COLO829 (cell line): ENCODE measurements at places on chromosomes 7 and 10.

GRCh38 chr10:123573236-123574108 lies 92.7 kb upstream of the GPR26 start:
- DNase-seq = no peak

GRCh38 chr7:107874605-107875446 lies 16.2 kb upstream of the DLD start:
- DNase-seq = peak; percentile 72

DNA sequence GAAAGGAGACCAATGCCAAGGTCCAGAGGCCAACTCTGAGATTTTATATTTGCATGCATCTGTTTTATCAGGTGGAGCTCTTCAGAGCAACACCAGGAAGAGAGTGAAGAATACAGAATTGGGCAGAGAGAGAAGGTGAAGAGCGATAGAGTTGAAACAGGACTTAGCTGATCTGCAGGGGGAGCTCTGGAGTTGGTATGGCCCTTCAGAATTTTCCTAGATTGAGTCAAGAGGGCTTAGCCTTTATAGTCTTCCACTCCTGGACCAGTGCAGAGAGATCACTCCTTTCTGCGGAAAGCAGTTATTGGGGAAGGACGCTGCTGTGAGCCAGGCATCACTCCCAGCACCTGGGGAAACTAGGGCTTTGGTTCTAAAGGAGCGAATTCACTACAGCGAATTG lies 105.0 kb upstream of the DGKB start:
- no peak for DNase-seq

DNA sequence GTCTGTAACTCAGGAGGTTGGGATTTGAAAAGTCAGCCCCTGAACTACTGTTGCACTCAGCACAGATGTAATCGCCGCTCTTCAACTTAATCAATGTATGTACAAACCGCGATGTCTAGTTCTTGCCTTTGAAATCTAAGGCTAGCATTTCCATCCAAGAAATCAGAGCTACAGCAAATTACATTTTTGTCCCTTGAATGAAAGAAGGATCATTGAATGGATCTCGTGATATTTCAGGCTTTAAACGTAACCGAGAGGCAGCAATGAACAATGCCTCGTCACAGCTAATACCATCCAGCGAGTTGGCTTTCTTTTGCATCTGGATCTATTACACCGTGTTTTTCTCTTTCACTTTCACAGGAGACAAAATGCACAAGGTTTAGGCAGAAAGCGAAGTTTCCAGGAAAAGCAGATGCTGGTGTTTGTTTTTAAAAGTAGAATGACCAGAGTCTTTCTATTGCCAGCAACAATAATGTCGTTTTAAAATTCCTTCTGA lies 5.5 kb downstream of the SKIDA1 start:
- no peak for DNase-seq

DNA sequence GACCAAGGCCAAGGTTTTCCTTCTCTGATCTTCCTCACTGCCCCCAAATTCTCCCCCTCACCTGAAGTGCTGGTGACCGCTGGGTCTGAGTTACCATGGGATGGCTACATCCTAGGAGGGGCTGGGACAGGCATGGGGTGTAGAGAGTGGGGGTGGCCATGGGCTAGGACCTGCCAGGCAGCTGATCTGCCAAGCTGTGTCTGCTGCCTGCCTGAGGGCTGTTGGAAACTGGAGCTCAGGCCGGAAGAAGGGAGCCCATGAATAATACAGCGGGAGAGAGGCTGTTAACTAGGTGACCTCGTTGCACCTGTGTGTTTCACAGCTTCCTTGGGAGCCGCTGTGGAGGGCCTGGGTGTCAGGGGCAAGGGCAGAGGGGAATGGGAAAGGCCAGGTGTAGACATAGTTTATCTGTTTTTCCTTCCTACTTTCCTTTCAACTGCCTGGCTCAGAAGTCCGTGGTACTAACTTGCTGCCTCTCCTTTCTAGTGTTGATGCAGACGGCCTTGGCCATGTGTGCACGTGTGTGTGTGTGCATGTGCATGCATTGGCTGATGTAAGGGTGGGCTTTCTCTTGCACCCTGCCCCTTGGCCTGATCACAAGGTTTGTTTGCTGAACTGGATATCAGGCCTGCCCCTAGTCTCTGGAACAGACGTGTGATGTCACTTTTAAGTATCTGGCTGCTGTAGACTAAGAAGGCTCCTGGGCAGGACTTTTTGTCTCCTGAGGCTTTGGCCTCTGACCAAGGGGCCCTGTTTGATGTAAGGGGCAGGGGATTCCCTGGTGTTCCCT lies 11.9 kb downstream of the CDH23 start:
- DNase-seq = no peak

DNA sequence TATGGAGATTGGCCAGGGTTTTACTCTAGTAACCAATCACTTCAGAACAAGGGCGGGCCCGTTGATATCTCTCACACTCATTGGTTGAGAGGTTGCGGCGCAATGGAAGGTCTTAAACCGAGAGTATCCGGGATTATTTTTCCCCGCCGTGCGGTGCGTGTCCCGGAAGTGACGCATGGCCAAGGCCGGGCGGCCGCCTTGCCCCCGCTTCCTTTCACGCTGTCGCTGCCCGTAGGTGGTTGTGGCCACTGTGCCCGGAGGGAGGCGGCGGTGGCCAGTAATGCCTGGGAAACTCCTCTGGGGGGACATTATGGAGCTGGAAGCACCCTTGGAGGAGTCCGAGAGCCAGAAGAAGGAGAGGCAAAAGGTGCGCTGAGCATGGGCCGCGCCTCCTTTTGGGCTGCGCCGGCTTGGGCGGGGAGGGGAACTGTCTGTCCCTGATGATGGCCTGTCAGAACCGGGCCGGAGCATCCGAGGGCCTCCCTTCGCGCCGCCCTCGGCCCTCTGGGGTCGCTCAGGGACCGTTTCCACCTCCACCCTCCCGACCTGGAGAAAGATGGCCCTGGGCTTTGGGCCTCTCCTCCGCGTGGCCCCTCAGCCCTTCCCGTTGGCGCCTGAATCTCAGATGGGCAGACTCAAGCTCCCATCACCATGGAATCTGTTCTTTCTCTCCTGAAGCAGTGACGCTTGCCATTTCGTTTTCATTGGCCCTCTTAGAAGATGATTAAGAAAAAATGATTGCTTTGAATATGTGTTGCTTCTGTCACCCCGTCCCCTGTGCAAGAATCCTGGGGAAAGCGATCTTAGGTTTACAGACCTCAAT lies at the start of gene DDX50:
TSS of gene DDX50 (plus strand) at position 211 of the 823 bp plus-strand sequence. CDS start at position 281, 70 bp downstream.
- peak; percentile 84 for DNase-seq

GRCh38 chr10:57706576-57707299 lies 561.0 kb downstream of the IPMK start:
- no peak for DNase-seq

DNA sequence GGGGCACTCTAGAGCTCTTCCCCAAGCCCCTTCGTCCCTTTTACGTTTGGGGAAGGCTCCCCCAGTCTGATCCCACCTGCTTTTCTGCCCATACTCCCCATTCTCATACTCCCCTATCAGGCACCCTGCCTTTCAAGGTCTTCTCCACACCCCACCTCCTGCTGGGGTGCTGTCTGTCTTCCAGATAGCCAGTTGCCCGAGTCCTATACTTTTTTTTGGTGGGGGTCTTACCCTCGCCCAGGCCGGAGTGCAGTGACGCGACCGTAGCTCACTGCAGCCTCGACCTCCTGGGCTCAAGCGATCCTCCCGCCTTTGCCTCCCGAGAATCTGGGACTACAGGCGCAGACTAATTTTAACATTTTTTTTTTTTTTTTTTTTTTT lies 775 bp upstream of the ABHD11 start:
- no peak for DNase-seq

DNA sequence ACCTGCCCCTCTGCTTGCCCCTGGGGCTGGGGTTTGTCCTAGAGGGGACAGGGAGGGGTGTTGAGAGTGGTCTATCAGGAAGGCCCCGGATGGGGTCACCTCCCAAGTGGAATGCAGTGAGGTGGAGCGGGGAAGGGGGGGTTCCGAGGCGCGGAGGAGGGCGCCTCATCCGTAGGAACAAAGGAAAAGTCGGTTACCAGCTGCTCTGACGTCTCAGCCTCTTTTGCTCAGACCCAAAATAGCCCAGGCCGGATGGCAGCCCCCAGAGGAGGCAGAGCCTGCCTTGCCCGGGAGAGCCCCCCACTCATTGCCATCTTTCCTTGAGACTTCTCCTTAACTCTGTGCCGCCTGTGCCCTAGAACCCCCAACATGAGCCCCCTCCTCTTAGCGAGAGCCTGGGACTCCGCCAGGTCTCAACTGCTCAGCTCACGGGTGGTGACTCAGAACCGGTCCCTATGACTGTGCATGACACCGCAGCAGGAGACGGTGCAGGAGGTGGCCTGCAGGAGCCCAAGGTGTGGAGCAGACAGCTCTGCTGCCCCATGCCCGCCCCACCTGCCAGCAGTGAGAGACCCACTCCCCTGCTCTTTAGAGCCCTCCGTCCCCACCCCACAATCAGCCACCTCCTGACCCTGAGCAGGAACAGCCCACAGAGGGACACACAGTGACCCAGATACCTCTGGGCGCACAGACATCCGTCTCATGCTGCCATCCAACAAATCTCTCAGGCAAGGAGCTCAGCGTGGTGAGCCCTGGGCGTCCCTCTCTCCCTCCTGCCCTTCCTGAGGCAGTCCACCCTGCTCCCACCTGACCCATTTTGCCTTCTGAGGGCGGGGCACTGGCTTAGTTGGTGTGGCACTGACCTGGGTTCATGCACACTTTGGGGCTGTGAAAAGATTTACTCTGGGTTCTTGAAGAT lies 13.1 kb downstream of the STX1A start:
- no peak for DNase-seq
